ENCODE measurements at places on chromosomes 12 and 14. TPM values are rescaled to one million over a fixed set of nuclear protein-coding genes. Genes with fewer than 3 reads are reported as not detected.

Gene PROX2
- total RNA-seq = not detected

GRCh38 chr12:95615749-95616148 lies 64.5 kb upstream of the USP44 start:
- no peak for DNase-seq

Gene CDKN1B
- total RNA-seq = 52.5 TPM

GRCh38 chr14:61570549-61571290 lies 124.6 kb upstream of the HIF1A start:
- DNase-seq = no peak

- DNase-seq = no peak
Observed at GRCh38 chr14:36829547-36829946, 167.9 kb downstream of the PAX9 start.

Gene PLEKHG7
- not detected for total RNA-seq

Gene KRT82
- total RNA-seq = not detected

GRCh38 chr14:64636208-64636979 lies 67.8 kb upstream of the PLEKHG3 start:
- peak; percentile 87 for DNase-seq

- peak; percentile 64 for DNase-seq
Observed at GRCh38 chr12:47882781-47883546, 21.8 kb downstream of the VDR start.

DNA sequence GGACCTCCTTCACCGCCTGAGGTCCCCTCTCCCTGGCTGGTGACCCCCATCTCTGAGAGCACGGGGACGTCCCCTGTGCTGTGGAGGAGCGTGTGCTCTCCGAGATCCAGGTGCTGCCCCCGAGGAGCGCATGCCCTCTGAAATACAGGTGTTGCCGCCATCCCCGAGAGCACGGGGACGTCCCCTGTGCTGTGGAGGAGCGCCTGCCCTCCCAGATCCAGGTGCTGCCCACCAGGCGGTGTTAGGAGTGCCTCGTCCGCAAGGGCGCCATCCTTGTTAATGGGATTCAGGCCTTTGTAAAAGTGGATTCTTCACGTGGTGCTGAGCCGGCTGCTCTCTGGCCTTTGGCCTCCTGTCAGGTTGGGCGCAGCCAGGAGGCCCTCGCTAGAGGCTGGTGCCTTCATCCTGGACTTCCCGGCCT lies 10.1 kb downstream of the NOC4L start:
- no peak for DNase-seq

GRCh38 chr12:50505675-50506530 lies 1.1 kb downstream of the DIP2B start:
- no peak for DNase-seq

DNA sequence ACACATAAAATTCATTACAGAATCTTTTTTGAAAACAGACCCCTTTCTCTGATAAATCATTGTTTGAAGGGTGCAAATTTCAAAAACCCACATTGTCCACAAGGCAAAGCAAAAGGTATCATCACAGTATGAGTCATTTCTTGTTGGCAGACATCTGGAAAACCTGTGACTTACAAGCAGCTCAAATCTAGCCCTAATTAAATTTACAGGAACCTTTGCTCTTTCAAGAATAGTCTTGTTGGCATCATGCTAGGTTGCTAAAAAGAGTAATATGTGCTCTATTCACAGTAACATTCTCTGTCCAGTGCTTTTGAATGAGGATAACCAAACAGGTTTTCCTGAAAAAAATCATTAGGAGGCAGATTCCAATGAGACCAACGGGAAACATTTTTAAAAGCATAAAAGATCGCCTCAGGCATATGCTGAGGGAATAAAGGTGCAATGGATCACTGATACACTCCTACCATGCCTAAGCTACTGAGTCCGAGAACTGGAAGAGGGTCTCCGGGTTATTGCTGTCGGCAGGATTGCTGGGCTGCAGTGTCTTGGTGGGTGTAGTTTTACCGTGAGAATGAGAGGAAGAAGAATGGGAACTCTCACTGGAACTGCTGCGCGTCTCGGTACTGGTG lies 55.5 kb upstream of the TTC7B start:
- no peak for DNase-seq

Gene IFNG-AS1
- not detected for total RNA-seq

GRCh38 chr14:54440037-54440436 lies 1.1 kb downstream of the CNIH1 start:
- DNase-seq = no peak

DNA sequence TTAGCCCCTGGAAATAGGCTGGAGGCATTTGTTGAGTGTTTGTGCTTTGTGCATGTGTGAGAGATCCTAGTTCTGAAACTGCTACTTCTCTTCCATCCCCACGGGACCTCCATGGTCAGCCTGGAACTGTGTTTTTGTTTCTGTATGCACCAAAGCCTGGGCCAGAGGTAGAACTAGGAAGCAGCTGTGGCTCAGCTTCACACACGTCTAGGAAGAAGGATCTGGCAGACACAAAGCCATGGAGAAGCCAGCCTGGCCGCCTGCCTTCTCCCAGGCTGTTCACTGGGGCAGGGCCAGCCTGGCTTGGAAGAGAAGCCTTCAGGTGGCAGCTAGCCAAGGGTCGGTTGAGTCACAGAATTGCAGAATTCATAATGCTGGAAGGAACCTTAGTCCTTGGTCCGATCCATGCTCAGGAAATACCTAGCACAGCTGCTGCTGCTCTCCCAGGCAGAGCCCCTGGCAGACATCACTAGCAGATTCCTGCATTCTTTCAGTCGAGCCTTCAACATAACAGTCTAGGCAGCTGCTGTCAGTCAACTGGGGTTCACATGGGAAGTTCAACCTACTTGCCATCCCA lies 27.0 kb downstream of the RIN3 start:
- peak; percentile 98 for DNase-seq

DNA sequence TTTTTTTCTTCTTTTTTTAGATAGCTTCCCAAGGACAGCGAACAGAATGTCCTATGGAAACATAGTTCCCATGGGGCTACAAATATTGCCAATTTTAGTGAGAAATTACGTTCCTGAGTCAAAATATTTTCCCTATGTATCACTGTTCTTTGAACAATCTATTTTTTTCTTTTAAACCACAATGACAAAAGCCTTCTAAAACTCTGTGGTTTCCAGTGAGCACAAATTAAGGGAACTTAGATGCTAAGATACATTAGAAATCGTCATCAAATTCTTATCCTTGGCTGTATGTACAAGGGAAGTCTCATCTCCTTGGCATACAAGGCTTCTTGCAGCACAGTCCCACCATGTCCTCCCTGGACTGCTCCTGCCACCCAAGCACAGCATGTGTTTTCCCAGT lies 17.9 kb downstream of the CPM start:
- DNase-seq = no peak

- no peak for DNase-seq
Observed at GRCh38 chr14:66507181-66507721, 696 bp upstream of the GPHN start.

GRCh38 chr12:2152134-2152533 lies 99.3 kb downstream of the CACNA1C start:
- DNase-seq = no peak

- no peak for DNase-seq
Observed at GRCh38 chr12:12197128-12197527, 69.7 kb downstream of the LRP6 start.

DNA sequence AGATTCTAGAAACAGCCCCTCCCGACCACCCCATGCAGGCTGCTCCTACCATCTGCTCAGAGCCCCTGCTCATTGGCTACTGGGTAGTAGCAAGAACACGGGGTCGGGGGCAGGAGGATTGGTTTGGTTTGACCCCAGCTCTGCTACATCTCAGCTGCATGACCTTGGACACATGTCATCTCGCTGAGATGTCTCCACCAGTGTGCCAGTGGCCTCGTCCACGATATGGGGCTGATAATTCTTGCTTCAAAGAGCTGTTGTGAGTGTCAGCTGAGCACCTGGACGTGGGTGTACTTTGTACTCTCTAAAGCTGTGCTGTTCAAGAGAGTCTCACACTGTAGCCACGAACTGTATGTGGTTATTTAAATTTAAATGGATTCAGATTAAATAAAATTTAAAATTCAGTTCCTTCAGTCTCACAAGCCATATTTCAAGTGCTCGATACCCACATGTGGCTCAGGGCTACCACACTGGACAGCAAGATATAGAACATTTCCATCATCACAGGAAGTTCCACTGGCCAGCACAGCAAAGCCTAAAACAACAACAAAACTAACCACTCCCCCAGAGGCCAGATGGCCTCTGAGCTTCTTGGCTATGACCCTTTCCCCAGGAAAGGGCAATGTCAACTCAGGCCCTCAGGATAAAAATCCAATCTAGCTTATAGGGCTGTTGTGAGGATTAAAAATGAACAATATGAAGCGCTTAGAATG lies 18.6 kb downstream of the LTBP2 start:
- no peak for DNase-seq

DNA sequence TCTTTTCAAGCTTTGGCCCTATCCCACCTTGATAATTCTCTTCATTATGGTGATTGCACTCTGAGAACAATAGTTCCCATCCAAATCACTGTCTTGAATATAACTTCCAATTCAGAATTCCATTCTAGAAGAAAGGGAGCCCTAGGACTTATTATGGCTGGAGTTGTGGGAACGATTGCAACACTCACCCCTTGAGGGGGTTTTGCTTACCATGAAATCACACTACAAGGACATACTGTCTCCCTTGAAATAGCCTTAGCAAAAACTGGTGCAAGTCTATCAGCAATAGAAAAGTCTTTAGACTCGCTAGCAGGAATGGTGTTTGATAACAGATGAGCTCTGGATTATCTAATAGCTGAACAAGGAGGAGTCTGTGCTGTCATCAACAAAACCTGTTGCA lies 31.4 kb upstream of the OXA1L start:
- no peak for DNase-seq

Gene ALKBH1
- total RNA-seq = 5.4 TPM

DNA sequence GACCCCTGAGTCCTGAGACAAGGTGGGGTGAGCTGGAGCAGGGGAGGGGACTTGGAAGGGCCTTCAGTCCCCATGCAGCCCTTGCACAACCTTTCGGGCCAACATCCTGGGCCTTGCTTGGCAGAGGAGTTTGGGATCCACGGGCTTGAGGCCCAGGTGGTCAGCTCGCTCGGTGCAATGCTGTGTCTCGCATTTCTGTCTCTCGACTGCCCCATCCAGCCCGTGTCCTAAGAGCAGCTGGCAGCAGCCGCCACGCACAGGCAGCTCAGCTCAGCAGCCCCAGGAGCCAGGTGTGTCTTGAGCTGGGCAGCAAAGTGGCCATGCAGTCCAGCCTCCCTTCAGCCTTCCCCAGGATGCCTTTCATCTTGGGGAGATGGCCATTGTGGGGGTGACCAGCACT lies 10.8 kb downstream of the PACS2 start:
- DNase-seq = no peak

Data from sigmoid colon (tissue), 7 donors.